ENCODE measurements at places on chromosomes 1 and 21.

GRCh38 chr1:83689921-83690868 lies 308.7 kb downstream of the TTLL7 start:
- DNase-seq = no peak

DNA sequence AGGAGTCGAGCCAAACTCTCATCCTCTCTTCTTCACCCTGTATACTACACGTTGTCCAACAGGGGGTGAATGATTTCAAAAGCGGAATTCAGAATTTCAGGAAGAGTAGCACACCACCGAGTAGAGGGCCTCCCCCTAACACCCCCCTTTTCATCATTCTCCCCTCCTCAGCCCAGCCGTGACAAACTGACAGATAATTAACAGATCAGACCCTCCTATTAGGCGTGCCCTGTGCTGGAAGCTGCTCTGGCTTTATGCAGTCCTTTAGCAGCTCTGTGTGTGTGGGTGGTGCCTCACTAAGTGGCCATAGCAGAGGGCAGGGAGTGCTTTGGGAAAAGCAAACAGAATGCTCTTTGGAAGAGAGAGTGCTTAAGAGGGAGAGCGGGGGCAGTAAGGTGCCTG lies 44.3 kb downstream of the PEX14 start:
- DNase-seq = no peak

DNA sequence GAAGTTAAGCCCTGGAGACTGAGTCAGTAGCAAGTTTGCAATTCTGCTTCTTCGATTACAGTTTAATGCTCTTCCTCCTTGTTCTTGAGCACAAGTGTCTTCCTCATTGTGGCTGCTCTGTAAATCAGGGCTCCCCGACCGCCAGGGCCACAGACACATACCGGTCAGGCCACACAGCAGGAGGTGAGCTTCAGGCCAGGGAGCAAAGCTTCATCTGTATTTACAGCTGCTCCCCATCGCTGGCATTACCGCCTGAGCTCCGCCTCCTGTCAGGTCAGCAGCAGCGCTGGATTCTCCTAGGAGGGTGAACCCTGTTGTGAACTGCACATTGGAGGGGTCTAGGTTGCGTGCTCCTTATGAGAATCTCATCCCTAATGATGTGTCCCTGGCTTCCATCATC lies 1.7 kb upstream of the TRAPPC10 start:
- DNase-seq = no peak

DNA sequence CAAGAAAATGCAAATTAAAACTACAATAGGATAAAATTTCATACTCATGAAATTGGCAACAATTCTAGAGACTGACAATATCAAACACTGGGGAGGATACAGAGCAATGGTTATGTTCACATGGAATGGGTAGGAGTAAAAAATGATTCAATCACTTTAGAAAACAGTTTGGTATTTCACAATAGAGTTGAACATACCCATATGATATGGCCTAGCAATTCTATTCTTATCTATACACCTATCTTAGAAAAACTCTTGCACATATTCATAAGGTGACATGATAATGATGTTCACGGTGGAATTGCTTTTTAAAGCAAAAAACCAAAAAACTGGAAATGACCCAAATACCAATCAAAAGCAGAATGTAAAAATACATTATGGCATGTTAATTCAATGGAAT lies 28.7 kb downstream of the PHC2 start:
- DNase-seq = no peak

- peak; percentile 86 for DNase-seq
These were observed 46.3 kb downstream of the UMODL1 start for GRCh38 chr21:42117229-42117966.

DNA sequence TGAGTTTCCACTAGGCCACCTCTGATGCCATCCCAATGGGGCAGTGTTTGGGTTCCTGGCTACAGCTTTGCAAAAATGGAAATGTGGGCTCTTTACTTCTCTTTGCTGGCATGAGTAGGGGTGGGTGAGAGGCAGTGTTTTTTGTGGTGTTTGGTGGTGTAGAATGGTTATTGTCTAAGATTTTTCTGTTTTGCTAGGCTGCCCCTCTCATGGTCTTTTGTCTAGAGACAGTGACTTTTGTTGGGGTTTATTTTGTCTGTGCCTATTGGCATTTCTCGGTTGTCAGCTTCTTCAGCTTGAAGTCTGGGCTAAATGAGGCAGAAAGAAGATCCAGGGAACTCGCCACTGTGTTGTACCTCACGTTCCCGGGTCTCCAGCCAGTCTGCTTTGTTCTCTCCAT lies 112.1 kb downstream of the CENPF start:
- DNase-seq = no peak

- DNase-seq = no peak
These were observed 44.1 kb upstream of the TSPAN2 start for GRCh38 chr1:115133440-115133839.

DNA sequence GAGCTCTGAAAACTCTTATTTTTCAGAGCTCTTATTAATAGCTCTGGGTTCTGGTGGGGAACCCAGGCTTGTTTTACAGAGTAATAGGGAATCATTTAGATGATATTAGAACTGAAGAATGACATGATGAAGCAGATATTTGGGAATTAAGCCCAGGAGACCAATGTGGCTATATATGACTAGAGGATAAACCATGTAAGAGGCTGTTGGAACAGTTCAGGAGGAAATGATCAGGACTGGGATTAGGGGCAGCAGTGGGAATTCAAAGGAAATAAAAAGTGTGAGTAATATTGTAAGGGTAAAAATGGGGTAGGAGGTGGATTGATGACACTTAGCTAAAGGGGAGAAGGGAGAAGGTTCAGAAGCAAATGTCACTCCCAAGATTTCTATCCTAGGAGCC lies 58.6 kb downstream of the GIPC2 start:
- no peak for DNase-seq

DNA sequence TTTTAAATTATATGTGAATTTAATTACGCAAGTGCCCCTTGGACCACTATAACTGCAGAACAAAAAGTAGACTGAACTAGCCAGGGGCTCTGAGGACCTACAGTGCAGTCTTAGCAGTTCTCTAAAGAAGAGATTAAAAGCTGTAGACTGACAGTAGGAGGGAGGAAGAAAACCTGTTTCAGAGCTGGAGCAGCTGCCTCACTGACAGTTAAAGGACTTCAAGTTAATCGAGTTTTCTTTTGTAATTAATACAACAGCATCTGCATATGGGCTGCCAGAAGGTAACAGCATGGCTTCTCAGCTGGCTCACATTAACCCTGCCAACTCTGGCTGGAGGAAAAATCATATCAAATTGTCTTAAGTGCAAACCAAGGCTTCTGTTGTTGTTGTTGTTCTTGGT lies 19.9 kb downstream of the DSTYK start:
- DNase-seq = no peak

GRCh38 chr1:7702365-7702764 lies 68.7 kb upstream of the VAMP3 start:
- no peak for DNase-seq

DNA sequence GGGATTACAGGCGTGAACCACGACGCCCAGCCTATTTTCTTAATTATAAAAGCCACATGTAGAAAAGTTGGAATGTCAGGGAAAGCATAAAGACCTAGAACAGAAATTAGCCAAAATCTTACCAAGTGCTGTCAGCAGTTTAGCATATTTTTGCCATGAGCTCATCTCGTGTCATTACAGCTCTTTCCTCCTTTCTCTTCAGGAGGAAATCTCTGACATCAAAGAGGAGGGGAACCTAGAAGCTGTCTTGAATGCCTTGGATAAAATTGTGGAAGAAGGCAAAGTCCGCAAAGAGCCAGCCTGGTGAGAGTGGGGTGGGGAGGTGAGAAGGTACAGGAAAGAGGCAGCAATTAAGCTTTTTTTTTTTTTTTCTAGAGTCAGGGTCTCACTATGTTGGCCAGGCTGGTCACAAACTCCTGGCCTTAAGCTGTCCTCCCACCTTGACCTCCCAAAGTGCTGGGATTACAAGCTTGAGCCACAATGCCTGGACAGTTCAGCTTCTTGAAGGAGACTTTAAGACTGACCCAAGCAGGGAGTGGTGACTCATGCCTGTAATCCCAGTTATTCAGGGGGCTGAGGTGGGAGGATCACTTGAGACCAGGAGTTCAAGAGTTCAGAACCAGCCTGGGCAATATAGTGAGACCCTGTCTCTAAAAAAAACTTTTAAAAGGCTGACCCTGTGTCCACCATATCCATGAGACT lies 8.4 kb upstream of the BGLAP start:
- DNase-seq = no peak

DNA sequence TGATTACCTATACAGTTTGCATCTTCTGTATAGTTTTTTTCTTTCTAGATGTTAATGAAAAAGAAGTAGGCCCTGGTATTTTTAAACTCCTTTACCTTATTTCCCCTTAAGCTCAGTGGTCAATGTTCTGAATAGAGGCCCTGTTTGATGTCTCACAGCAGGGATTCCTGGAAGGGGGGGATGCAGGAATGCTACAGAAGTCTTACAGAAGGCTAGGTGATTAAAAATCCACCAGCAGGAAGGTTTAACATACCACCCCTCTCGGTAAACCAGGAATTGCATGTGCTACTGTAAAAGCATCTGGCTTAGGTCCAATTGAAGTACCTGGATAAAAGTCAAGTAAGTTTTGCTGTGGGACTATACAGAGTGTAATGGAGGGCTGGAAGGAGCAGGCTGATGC lies 78.3 kb downstream of the NOS1AP start:
- no peak for DNase-seq

GRCh38 chr1:22870201-22870871 lies 102.3 kb downstream of the LACTBL1 start:
- DNase-seq = peak; percentile 45

DNA sequence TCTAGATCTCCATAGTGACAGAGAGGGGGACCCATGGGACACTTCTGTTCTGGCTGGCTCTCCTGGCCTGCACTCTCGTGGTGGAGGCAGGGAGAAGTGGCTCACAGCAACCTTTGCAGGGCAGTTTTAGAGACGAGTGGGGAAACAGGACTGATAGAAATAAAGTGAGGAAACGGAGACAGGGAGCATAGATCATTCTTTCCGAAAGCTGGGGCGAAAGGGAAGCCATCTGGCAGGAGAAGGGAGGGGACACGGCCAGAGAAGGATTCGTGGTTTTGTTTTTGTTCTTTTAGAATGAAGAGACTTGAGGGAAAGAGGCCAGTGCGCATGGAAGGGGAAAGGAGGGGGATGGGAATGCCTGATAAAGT lies 3.5 kb downstream of the TIE1 start:
- DNase-seq = peak; percentile 59

GRCh38 chr1:233182587-233182986 lies 112.9 kb downstream of the PCNX2 start:
- DNase-seq = no peak

- DNase-seq = no peak
These were observed 18.7 kb downstream of the UBL4B start for GRCh38 chr1:110130989-110131388.

GRCh38 chr1:46431695-46432094 lies 37.6 kb downstream of the FAAH start:
- no peak for DNase-seq

GRCh38 chr1:7642418-7642704 lies 128.7 kb upstream of the VAMP3 start:
- DNase-seq = no peak

- DNase-seq = peak; percentile 84
These were observed 10.7 kb downstream of the OPTC start for GRCh38 chr1:203504400-203505250.

DNA sequence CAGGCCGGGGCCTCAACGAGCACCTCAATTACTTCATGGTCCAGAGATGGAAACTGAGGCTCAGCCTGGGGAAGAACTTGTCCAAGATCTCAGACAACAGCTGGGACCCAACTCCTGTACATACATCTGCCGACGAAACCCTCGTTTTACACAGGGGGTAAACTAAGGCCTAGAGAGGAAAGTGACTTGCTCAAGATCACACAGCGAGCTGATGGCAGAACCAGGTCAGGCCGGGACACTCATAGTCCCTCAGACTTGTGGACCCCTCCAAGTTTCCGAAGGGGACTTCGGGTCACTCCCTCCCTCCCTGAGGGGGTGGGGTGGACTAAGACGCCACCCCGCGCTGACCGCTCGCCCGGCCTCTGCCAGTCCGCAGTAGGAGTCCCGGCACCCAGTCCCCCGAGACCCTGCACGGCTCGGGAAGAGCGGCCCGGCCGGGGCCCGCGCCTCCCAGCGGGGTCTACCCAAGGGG lies 430 bp downstream of the WASF2 start:
- DNase-seq = no peak
